GM23338 (cell line): ENCODE measurements at places on chromosomes 16 and 17.

GRCh38 chr16:50711862-50712559, 18.6 kb downstream of the NOD2 start:
- DNase-seq = no peak

DNA sequence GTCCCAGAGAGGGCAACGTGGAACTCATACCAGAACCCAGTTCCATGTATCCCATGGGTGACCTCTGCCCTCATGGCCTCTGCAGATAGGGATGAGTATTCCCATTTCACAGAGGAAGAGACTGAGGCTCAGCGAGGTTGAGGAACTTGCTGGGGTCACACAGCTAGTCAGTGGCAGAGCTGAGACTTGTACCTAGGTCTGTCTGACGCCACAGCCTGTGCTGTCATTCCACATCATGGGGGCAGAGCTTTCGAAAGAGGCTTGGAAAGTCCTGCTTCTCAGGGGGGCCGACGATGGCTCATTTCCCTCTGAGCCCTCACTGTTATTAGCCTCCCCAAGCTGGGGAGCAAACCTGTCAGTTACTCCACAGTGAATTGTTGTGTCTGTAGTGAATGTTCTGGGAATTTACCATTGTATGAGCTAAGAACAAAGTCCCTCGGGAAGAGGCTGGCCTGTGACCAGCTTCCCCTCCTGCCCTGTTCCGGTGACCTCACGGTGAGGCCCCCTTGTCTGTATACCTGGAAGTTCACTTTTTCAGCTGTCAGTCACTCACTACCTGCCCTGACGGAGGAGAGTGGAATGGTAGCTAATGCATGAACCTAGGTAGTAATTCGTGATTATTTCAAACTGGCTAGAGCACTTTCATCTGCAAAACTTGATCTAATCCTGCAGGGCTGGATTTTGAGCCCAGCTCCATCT, 8.9 kb downstream of the METTL22 start:
- no peak for DNase-seq

- DNase-seq = no peak
Measured at GRCh38 chr17:80722661-80723060, 178.0 kb downstream of the RPTOR start.

DNA sequence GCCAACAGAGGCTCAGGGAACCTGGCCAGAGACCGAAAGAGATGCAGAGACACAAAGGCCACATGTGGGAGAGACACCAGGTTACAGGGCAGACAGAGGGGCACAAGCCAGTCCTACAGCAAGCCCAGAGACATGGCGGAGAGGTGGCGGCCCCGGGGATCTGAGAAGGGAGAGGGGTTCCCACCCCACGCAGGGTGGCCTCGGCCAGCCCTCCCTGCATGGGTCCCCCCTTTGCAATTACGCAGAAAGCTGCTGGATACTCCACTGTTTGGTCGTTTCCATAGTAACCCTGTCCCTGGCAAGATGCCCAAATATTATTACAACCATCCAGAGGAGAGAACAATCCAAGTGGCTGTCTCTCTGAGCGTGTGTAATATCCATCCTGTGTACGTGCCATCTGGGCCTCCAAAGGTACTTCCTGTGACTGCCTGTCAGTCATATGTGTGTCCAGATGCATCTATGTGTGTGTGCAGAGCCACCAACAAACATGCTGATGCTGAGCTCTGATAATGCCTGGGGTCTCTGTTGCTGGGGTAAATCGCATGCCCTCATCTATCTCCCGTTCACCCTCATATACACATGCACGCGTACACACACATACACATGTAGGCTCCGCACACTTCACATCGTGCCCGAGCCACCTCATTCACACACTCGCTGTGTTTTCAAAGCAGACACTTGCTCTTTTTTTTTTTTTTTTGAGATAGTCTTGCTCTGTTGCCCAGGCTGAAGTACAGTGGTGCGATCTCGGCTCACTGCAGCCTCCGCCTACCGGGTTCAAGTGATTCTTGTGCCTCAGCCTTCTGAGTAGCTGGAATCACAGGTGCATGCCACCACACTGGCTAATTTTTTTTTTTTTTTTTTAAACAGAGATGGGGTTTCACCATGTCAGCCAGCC, 5.5 kb downstream of the PCGF2 start:
- no peak for DNase-seq

DNA sequence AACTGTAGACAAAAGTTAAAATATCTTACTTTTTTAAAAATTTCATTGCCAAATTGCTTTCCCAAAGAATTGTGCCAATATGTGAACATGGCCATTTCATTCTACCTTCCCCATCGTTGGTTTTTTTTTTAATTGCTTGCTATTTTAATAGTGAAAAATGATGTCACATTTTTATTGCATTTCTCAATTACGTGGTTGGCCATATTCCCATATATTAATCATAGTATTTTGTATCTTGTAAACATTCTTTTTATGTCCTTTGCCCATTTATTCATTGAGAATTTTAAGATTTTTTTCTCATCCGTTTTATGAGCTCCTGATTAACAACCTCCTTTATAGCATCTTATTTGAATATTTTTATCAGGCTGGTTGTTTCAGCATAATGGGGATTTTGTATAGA, 7.2 kb downstream of the OMG start:
- no peak for DNase-seq

GRCh38 chr16:66265556-66266141, 100.8 kb upstream of the CDH5 start:
- DNase-seq = no peak

DNA sequence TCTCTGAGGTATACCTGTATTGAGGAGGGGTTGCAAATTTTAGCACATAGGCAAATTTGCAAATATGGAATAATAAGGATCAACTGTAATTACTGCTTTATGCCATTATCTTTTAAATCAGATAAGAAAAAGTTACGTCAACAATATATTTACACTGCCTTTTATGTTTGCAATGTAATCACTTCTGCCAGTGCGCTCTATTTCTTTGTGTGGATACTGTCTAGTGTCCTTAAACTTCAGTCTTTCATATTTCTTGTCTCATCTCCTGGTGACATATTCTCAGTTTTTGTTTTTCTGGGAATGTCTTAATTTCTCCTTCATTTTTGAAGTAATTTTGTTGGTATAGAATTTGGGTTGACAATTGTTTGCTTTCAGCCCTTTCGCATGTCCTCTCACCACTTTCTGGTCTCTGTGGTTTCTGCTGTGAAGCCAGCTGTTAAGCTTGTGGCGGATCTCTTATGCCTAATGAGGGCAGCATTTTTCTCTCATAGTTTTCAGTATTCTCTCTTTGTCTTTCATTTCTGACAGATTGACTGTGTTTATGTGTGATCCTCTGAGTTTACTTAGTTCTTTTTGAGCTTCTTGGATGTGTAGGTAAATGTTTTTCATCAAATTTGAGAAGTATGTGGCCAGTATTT, 37.6 kb upstream of the ABCC11 start:
- peak; percentile 9 for DNase-seq
